ENCODE measurements at places on chromosomes 4 and X.

- no peak for DNase-seq
Measured at GRCh38 chrX:34493086-34493485, 164.0 kb downstream of the TMEM47 start.

DNA sequence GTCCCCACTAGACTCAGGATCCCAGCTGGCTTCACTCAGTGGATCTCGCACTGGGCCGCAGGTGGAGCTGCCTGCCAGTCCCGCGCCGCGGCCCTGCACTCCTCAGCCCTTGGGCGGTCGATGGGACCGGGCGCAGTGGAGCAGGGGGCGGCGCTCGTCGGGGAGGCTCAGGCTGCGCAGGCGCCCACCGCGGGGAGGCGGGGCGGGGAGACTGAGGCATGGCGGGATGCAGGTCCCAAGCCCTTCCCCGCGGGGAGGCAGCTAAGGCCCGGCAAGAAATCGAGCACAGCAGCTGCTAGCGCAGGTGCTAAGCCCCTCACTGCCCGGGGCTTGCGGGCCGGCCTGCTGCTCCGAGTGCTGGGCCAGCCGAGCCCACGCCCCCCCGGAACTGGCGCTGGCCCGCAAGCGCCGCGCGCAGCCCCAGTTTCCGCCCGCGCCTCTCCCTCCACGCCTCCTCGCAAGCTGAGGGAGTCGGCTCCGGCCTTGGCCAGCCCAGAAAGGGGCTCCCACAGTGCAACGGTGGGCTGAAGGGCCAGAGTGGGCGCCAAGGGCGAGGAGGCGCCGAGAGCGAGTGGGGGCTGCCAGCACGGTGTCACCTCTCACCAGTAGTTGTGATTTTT is 1038.0 kb downstream of the PCDH19 start:
- DNase-seq, result no peak

- DNase-seq, result peak; percentile 80
Measured at GRCh38 chrX:111955901-111956300, 79.9 kb downstream of the TRPC5OS start.

DNA sequence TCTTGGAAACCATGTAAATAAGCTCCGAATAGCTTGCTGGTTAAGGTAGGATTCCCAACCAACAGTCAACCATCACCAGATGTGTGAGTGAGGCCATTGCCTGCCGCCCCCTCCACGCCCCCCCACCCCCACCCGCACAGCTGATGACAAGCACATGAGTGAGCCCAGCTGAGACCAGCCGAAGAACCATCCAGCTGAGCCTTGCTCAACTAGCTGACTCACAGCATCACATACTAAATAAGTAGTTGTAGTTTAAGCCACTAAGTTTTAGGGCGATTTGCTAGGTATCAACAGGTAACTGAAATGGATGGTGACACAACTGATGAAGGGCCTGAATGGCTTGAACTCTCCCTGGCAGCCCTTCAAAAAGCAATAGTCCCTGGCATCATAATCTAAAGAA is 1.6 kb upstream of the CCDC149 start:
- no peak for DNase-seq

GRCh38 chr4:41573502-41574001 is 35.6 kb downstream of the LIMCH1 start:
- no peak for DNase-seq

- DNase-seq, result no peak
Measured at GRCh38 chr4:102598086-102598761, 97.1 kb downstream of the NFKB1 start.

DNA sequence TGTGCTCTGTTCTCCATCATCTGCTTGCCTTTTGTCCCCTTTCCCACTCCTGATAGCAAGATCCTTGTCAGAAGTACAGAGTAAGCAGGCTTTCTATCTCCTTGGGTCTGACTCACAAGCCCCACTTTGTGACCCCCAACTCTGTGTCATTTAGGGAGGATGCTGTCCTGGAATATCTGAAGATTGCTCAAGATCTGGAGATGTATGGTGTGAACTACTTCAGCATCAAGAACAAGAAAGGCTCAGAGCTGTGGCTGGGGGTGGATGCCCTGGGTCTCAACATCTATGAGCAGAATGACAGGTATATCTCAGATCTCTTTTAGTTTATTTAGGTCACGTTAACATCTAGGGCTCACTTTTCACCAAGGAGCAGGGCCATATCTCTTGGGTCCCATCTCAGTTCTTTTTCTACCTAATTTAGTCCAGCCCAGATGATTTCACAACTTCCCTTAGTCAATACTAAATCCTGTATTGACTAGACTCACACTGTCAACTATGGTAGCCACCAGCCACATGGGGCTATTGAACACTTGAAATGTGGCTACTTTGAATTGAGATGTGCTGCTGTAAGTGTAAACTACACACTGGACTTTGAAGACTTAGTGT is 64.3 kb downstream of the MSN start:
- DNase-seq, result no peak

- DNase-seq, result no peak
Measured at GRCh38 chrX:79592259-79592658, 225.1 kb upstream of the ITM2A start.

- DNase-seq, result no peak
Measured at GRCh38 chr4:105780176-105780575, 71.6 kb downstream of the GSTCD start.

DNA sequence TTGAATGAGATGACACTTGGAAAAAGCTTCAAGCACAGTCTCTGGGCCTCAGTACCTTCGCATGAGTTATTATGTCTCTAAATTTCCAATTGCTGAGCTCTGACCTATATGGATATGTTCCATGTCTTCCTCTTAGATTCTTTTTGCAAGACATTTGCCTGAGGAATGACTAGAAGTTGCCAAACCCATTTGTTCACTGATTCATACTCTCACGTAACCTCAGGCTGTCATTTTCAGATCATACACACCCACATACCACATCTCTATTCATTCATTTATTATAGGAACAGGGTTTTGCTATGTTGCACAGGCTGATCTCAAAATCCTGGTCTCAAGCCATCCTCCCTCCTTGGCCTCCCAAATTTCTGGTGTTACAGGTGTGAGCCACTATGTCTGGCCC is 2137.1 kb upstream of the TENM3 start:
- DNase-seq, result no peak

- DNase-seq, result no peak
Measured at GRCh38 chrX:11764602-11765067, 6.6 kb downstream of the MSL3 start.

GRCh38 chr4:118683513-118683912 is 1.7 kb upstream of the METTL14 start:
- no peak for DNase-seq

DNA sequence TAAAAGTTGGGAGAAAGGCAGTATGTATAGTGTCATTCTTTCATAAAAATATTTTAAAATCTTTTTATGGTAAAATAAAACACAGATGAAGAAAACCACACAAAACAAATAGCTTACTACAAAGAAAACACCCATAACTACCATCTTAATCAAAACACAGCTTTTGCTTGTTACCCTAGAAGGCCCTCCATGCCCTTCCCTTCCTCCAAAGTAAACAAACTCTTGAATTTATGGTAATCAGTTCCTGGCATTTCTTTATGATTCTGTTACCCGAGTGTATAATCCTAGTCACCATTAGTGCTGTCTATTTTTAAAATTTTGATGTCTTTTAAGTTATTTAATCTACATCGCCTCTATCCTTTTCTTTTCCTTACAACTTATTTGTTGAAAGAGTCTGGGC is 170.9 kb downstream of the APBB2 start:
- no peak for DNase-seq

GRCh38 chr4:176654565-176655216 is 138.0 kb downstream of the VEGFC start:
- no peak for DNase-seq

- DNase-seq, result no peak
Measured at GRCh38 chr4:8603931-8604330, 11.4 kb downstream of the CPZ start.

- peak; percentile 51 for DNase-seq
Measured at GRCh38 chr4:37383579-37384229, 139.2 kb downstream of the NWD2 start.

DNA sequence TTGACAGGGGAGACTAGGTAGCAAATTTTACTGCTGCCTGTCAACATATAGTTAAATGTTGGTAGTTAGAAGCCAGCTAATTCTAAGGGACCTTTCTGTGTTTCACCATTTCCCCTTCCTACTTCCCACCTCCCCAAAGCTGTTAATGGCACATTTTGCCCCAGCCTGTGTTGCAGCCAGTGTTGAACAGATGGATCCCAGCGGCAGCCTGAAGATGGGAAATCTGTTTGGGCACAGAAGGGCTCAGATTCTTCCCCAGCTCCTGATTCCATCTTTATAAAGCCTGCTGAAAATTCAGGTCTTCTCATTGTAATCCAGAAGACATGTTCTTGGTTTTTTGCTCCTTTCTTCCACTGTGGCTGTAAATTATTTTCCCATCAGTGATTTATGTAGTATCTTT is 89.0 kb downstream of the SPRY1 start:
- no peak for DNase-seq

DNA sequence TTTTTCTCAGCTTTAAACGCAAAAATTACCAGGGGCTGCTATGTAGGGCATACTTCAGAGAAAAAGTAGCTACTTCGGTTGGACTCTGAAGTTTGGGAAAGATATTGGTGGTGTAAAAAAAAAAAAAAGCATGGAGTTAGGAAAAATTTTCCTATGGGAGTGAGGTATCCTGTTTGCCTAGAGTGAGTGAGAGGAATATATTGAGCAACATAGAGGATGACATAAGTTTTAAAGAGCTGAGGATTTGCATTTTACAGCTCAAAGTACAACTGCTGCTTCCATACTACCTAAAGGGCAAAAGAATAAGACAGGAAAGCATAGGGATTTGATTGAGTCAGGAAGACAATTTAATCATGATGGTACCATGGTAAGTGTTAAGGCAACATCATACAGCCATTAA is 7.3 kb downstream of the GPRASP1 start:
- no peak for DNase-seq

DNA sequence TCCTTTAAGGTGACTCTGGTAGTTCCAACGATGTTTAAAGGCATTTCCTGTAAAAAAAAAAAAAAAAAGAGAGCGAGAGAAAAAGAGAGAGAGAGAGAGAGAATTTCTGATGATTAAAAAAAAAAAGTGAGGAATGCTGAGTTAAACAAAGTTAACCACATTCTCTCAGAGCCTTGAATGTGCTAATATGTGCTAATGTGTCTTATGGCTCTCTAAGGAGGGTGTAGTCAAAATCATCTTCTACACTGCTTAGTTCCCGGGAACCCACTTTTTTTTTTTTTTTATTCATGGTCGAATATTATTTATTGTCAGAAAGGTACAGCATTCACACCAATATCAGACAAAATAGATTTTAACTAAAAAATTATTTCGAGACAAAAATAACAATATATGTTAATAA is 111.7 kb downstream of the SNCA start:
- no peak for DNase-seq
